ENCODE measurements at places on chromosomes 13 and 19.

DNA sequence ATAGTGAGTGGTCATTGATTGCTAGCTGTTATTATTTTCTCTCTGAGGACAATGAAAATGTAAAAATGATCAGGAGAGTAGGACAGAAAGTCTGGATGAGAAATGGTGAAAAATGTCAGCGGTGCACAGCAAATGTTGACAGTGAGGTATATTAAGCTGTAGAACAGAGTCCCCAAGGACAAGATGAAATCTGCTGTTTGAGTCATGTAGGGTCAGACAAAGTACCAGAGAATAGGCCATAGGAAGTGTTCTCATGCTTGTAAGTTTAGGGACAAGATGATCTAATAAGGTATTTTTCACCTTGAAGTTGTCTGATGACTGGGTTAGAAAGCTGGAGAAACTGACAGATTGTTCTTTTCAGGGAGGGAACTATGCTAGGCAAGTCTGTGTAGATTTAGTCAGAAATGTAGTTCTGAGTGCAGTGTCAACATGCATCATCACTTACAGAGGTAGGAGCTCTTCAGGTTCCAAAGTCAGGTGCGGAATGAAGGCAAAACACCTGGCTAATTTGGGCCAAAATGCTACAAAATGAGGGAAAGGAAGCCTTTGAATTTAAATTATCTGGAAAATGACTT, 369.3 kb downstream of the DLEU7 start:
- no peak for DNase-seq

- DNase-seq = no peak
Measured at GRCh38 chr19:32808236-32808635, 61.3 kb downstream of the SLC7A9 start.

GRCh38 chr13:92719868-92720267, 506.7 kb upstream of the GPC6 start:
- DNase-seq = no peak

- DNase-seq = no peak
Measured at GRCh38 chr19:39325778-39326665, 5.4 kb upstream of the LRFN1 start.

DNA sequence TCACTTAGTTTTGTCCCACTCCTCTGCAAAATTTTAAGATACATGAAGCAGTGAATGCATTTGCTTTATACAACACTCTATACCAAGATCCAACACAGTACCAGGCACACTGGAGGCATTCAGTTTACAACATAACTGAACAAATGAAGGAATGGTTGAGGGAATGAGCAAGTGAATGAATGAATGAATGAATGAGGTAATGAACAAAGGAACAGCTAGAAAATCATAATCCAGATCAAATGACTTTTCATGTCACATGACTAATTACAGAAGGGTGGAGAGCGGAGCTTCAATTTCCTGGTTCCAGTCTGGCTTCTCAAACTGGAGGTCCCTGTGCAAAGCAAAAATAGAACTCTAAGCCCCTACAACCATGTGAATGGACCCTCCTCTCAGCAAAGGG, 16.7 kb downstream of the TBC1D4 start:
- no peak for DNase-seq

- DNase-seq = no peak
Measured at GRCh38 chr13:29664591-29664990, 69.1 kb upstream of the SLC7A1 start.

- no peak for DNase-seq
Measured at GRCh38 chr19:1811942-1812425, at the start of gene ATP8B3. Gene ATP8B3, minus strand, starts transcription at chr19:1812276. Its CDS starts 540 bp downstream, at chr19:1811736.

- no peak for DNase-seq
Measured at GRCh38 chr19:54191011-54191810, at the start of gene TSEN34. Gene TSEN34, plus strand, starts transcription at chr19:54191308. Its CDS starts 57 bp downstream, at chr19:54191365.

DNA sequence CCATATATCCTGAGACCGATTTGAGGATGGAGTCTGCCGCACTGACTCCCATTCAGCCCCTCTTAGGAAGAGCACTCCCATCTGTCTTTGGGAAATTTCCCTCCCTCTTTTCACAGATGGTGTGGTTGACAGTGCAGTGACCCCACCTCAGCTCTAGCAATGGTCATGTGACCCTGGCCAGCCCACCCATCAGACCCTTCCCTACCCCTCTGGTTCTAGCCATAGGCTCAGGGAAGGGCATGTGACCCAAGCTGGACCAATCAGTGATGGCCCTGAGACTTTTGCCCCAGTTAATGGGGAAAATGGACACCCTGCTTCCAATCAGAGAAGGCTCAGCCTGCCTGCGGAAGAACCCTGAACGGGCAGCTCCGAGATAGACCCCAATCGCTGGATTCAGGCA, 26.3 kb downstream of the IL12RB1 start:
- no peak for DNase-seq

GRCh38 chr13:95579303-95579702, 26.8 kb downstream of the CLDN10 start:
- DNase-seq = no peak

- no peak for DNase-seq
Measured at GRCh38 chr19:29767039-29767735, 44.6 kb upstream of the CCNE1 start.

DNA sequence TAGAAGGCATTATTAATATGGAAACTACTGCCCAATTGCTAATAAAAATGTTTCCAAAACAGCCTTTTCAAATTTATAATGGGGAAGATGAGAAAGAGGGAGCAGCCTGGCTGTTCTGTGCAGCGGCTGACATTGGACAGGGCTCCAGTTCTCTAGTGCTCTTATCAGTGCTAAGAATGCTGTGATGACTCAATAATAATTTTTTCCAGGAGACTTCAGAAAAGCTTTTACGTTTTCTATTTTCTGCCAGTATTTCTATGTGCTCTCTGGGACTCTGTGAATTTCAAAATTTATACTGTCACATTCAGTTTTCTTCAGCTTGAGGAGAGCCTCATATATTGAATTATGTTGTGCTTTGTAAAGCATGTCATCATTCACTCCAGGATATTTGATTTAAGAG, 209.6 kb downstream of the VWA8 start:
- DNase-seq = no peak

DNA sequence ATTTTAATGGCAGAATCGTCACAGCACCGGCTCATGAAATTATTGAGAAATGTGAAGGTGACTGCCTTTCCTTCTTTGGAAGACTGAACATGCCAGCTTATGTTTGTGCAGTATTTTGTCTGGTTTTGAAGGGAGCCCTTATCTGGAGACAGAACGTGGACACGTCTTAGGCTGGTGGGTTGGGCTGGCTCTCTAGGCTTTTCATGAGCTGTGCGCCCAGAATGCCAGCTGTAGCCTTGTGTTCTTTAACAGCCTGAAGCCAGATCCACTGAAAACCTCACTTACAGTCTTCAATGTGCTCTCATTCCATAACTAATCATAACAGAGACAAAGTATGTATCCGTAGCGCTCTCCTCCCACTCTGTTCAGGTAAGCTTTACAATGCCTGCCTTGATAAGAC, 184.4 kb upstream of the HTR2A start:
- DNase-seq = no peak

DNA sequence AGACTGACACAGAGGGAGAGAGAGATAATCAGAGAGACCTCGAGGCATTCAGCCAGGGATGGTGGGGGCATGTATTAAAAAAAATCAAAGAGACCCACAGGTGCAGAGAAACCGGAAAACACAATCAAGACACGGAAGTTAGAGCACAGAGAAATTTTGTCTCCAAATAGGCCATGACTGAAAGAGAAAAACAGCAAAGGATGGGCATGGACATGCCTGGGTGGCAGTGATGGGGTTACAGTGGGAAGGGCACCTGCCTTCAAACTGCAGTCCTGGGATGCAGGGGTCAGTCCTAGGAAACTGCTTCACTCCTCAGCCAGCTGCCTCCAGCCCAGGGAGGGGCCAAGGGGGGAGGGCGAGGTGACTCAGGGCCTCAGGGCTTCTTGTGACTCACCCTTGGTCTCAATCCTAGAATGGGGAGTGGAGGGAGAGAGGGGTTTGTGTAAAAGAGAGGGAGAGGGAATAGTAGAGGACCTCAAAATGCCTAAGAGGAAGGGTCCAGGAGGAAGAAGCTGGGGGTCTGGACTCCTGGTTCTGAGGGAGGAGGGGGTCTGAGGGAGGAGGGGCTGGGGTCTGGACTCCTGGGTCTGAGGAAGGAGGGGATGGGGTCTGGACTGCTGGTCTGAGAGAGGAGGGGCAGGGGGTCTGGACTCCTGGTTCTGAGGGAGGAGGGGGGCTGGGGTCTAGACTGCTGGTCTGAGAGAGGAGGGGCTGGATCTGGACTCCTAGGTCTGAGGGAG, 3.6 kb upstream of the KCNN4 start:
- no peak for DNase-seq

DNA sequence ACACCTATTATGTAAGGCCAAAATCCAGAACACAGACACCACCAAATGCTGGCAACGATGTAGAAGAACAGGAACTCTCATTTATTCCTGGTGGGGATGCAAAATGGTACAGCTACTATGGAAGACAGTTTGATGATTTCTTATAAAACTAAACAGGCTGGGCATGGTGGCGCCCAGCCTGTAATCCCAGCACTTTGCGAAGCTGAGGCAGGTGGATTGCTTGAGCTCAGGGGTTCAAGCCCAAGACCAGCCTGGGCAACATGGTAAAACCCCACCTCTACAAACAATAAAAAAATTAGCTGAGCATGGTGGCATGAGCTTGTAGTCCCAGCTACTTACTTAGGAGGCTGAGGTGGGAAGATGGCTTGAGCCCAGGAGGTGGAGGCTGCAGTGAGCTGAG, 98.3 kb downstream of the TUBA3C start:
- no peak for DNase-seq

DNA sequence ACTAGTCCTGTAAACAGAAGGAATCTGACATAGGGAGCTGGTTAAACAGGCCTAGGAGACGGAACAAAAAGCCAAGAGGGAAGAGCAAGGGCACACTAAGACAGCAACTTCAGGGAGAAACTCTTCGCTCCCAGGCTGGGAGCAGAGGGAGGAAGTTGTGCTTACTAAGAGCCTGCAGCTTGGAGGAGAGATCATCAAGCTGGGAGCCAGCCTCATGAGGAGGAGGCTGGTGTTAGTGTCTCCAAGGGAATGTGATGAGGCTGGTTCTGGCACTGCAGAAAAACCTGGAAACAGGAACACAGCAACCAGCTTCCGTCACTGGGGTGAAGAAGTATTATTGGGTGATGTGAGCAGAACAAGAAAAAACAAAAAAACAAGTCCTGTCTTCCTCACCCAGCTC, 1027.3 kb downstream of the UQCRFS1 start:
- no peak for DNase-seq

DNA sequence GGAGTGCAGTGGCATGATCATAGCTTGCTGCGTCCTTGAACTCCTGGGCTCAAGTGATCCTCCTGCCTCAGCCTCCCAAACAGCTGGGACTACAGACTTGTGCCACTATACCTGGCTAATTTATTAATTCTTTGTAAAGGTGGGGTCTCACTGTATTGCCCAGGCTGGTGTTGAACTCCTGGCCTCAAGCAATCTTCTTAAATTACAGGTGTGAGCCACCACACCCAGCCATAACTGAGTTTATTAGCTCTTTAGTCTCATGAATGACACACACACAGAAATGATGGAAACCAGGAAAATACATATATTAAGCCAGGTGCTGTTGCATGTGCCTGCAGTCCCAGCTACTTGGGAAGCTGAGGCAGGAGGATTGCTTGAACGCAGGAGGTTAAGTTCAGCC, 33.1 kb upstream of the LMO7 start:
- DNase-seq = no peak

- peak; percentile 67 for DNase-seq
Measured at GRCh38 chr19:48735031-48735615, 5.3 kb downstream of the RASIP1 start.

DNA sequence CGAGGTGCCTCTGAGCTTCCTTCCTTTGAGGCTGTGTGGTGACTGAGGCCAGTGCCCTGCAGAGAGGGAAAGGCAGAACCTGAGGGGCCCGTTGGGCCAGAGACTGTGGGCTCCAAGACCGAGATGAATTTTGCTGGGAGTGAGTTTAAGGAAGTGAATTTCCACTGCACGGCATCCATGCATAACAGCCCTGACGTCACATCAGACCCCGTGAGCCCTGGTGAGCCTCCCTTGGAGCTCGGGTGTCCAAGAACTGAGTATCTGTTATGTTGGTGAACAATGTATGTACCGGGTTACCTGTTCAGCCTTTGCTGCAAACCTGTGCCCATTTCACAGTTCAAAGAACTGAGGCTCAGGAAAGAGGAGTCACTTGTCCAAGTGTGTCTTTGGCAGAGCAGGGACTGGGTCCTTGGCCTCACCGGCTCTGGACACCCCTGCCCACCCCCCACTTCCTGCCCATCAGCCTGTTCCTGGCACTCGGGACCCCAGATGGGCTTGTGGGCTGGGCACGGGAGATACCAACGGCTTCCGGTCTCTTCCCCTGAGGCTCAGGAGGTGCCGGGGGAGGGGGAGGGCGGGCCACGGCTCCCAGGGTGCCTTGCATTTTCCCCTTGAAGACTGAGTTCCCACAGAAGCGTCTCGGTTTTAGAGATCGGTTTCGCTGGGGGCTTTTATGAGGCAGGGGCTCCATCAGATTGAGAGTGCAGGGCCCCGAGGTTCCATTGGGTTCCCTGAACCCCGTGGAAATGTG, 33.7 kb downstream of the NFILZ start:
- DNase-seq = no peak

GRCh38 chr13:57739543-57740190, 108.1 kb downstream of the PCDH17 start:
- DNase-seq = no peak

DNA sequence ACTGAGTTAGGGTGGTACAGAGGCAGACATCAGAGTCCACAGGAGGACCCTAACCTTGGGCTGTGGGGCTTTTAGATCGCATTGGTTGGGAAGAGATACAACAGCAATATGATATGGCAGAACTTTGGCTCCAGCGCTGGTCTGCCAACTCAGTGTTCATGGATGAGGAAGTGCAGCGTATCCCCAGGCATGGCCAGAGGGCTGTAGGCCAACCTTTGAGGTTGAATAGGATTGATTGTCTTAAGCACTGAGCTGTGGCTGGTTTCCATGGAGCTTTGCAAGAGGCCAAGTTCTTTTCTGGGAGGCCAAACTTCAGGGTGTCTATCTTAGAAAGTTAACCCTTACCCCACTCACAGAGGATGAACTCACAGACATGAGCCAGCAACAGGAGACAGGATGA, 144.1 kb upstream of the TMTC4 start:
- peak; percentile 50 for DNase-seq

DNA sequence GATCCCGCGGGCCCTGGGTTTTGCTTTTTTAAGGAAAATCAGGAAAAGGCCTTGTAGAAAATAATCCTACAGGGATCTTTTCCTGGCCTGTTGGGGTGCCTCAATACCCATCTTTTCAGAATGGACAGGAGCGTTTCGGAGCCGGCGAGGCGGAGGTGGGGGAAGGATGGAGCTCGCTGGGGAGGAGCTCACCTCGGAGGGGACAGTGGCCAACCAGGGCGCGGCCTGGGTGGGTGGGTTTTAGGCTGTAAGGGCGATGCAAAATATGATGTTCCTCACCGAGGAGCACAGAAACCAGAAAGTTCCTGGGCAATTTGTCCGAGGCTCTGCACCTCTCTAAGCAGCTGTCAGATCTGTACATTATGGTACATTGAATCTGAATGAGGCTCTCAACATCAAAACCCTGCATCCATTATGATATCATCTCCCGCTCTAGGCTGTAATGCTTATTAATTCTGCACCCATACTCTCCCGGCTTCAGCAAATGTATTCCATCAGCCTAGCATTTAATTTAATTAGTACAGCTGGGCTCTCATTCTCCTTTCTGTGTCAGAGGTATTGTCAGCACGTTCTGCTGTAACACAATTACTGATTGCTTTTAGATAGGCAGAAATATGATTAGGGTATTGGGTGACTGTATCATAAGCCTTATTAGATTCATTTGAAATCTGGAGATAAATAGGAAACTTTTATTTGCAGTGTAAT, 90.3 kb upstream of the SOX1 start:
- no peak for DNase-seq

GRCh38 chr13:97348569-97349100, 85.3 kb upstream of the RAP2A start:
- DNase-seq = no peak

GRCh38 chr19:47142779-47143178, 12.1 kb downstream of the SAE1 start:
- no peak for DNase-seq

Data from kidney (tissue), 22 donors.